ENCODE measurements at places on chromosomes 16 and 17.
A peak's percentile ranks its signal among the peaks of the same experiment; 100 is the strongest.

DNA sequence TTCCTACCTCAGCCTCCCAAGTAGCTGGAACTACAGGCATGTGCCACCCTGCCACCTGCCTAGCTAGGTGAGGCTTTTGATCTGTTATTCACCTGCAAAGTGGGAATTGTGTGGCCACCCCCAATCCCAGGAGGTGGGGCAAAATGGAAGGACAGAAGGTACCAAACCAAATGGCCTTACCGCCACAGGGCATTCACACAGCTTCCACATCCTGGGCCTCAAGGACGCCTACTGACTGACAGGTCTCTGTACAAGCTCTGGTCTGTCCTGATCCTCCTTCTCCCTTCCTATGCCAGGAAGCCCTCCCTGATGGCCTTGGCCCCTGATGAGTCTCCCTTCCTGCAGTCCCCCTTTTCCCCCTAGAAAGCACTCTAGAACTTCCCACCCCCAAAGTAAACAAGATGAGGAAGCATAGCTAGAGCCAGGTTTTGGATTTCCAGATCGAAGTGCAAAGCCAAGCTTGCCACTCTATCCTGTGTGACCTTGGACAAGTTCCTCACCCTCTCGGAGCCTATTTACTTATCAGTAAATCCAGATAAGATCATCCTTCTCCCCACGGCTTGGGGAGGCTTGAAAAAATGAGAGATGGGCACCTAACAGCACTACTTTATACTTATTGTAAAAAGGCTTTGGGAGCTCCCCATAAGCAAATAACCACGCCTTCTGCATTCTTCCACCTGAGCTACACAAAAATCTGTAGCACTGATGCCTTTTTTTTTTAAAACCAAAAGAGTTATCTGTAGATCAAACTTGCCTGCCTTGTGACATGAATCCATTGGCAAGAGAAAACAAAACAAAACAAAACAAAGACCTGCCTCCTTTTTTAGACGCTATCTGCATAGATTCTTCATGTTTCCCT, 4.5 kb downstream of the PLLP start:
- DNase-seq: no peak

DNA sequence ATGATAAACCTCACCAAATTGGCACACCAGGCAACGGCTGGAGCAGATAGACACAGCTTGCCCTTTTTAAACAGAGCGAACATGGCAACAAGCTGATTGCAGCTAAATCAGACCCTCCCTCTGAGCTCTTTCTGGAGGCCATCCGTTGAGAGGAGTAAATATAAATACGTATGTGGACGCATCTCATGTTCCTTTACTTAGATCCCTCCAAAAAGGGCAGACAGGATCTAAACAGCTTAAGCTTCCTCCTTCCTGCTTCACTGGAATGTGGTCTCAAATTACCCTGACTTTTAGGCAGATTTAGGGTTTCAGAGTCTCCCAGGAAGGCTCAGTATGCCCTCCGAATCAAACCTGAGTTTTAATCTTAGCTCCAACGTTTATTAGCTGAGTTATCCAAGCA, 204.7 kb upstream of the GOT2 start:
- DNase-seq: no peak

DNA sequence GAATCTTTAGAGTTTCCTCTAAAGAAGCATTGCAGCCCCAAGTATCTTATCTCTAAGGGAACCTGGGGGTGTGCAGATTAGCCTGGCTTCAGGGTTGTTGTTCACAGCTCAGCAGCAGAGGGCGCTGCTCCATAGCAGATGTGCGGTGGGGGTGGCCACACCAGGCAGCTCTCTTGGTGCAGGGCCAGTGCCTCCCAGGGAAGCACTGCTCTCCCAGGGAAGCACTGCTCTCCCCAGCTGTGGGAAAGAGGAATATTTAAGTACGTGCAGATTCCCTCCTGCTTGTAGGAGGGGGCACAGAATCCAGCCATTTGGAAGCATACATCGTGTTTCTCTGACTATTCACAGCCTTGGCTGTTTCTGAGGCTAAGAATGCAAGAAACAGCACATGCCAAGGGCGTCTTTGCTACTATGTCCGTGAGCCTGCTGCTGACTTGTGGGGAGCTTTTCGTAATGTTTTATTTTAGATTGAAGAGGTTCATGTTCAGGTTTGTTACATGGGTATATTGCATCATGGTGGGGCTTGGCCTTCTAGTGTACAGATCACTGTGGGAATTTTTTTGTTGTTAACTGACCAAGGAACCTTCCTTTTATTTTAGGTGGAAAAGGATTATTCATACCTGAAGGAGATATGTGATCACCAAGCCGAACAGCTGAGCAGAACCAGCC, 217.8 kb downstream of the SPECC1 start:
- peak; percentile 87 for DNase-seq

GRCh38 chr16:17171250-17172143, 299.3 kb downstream of the XYLT1 start:
- no peak for DNase-seq

GRCh38 chr17:61431594-61432311, 20.5 kb upstream of the TBX4 start:
- no peak for DNase-seq

DNA sequence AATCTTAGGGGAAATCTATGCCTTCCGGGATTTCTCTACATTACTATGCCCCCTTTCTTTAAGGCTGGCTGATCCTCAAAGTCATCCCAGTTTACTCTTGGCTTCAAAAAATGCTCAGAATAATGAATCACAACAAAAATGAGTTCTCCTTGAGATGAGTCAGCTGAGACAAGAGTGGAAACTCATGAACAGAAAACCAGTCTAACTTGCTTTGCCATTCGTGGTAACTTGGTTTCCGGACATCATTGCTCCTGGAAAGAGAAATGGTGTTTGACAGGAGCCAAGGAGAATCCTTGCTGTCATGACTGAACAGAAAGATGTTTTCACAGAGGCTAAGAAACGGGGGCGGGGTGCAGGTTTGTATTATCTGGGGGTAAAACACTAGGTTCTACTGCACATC, 435.6 kb upstream of the DYNLRB2 start:
- no peak for DNase-seq

All from left hindlimb (tissue), 1 donor.